ENCODE measurements at places on chromosomes 16 and 17.
A peak's percentile ranks its signal among the peaks of the same experiment; 100 is the strongest.

DNA sequence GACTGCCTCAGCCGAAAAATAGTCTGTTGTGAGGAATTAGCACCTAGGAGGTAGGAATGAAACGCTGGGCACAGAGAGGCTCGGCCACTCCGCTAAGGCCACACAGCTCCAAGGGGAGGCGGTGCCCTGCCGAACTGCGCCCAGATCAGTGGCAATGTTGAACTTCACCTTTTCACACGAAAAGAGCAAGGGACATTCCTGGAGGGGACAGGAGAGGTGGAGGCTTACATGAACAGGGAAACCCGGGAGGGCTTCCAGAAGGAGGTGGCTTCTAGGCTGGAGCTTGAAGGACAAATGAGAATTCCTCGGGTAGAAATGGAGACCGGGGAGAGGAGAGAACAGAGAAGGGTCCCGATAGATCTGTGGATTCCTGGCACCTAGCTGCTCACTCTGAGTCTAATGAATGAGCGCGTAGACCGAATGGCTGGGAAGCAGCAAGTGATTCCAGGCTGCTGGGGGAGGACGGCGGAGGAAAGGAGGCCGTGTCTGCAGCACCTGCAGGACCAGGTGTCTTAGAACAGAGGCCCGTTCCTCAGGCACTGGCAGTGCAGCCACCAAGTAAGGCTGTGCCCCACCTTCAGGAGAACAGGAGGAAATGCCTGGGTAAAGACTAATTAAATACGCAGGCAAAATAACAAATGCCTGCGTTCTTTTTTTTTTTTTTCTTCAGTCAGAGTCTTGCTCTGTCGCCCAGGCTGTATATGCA, 722 bp upstream of the SLC38A10 start:
- peak; percentile 46 for DNase-seq

GRCh38 chr17:11772031-11772430, 173.8 kb downstream of the DNAH9 start:
- DNase-seq: no peak

DNA sequence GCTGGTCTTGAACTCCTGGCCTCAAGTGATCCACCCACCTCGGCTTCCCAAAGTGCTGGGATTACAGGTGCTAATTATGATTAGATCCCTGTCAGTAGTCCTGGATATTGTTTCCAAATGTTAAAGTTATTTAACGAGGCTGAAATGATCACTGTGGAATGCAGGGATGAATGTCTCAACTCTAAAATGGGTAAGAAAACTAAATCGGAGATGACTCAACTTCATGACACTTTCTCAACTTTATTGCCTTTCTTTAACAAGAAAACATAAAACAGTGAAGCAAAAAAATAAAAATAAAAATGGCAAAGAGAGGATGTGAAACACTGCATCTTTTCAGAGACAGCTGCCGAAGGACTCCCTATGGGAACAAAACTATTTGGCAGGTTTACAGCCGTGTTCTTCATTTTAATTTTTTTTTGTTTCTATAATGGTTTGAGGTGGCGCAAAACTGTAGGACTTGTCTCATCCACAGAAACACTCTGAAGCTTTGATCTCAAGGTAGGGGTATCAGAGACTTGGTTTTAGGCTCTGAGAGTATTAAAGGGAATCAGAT, 382.0 kb downstream of the GRIN2A start:
- no peak for DNase-seq

DNA sequence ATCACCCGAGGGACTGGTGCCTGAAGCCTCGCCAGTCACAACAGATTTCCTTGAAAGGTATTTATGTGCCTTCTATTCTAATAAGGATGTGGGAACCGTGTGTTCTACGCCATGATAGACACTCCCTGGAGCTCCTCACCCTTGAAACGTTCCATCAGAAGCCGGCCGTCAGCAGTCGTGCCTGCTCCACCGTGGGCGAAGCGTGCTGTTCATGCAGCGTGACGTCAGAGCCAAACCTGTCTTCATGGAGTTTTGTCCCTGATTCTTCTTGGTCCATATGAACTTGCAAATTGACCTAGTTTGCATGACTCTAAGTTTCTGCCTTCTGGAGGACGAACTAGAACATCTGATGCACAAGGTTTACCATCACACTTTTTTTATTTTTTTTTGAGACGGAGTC, 4.5 kb upstream of the PPP1R27 start:
- DNase-seq: no peak

- peak; percentile 40 for DNase-seq
These were observed 1.6 kb downstream of the MYO1C start for GRCh38 chr17:1490643-1491442.

DNA sequence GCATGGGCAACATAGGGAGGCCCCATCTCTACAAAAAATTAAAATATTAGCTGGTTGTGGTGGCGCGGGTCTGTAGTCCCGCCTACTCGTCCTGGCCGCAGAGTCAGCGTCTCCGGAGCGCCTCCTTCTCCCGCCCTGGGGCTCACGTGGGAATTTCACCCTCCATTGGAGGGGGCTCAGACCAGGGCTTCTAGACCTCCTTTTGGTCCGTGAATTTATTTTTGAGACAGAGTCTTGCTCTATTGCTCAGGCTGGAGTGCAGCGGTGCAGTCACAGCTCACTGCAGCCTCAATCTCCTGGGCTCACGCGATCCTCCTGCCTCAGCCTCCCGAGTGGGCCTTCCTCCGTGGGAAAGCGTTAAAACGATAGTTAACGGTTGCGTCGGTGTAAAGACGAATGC, 394 bp upstream of the NME4 start:
- DNase-seq: peak; percentile 58

GRCh38 chr16:86277221-86277620, 233.1 kb upstream of the FOXF1 start:
- no peak for DNase-seq

DNA sequence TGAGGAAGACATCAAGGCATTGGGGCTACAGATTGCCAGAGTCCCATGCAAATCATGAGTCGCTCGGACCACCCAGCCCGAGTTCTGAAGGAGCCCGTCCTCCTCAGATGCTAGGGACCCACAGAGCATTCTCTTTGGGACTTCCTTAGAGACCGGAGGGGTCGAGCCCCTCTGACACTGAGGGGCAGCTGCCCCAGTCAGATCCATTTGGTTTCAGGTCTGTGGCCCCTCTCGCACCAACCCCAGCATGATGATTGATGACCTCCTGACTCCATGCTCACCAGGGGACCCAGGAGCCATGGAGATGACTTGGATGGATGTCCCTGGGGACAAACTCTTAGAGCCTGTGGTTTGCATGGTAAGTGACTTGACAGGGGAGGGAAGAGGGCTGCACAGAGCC, 8.0 kb downstream of the PDF start:
- no peak for DNase-seq

DNA sequence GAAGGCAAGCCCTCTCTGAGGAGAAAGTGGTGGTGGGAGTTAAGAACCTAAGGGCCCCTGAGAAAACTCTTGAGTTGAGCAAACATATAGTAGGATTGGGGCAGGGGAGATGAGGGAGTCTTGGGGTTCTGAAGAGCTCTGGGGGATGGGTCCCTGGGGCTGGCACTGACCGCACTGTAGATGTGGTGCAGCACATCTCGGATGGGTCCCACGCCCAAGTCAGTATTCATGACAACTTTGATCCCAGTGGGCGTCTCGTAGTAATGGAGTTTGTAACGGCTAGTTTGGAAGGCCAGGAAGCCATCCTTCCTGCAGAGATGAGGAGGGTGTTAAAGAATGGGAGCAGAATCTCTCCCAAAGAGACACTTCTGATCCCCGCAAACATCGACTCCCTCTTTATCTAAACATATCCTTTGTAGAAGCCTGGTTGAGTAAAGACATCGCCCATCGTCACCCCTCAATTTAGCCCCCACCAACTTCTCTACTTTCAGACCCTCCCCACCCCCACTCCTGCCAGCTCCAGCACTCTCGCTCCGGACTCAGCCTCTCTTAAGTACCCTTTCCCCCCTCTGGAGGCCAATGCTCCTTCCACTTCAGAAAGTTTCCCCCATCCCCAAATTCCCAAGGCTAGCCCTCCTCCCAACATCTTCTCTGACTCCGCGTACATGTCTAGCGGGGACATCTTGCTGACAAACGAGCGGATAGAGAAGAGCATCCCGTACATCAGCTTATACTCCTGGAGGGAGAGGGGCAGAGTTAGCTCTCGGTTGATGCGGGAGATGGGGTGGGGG, 710 bp downstream of the TRAPPC1 start:
- DNase-seq: no peak

DNA sequence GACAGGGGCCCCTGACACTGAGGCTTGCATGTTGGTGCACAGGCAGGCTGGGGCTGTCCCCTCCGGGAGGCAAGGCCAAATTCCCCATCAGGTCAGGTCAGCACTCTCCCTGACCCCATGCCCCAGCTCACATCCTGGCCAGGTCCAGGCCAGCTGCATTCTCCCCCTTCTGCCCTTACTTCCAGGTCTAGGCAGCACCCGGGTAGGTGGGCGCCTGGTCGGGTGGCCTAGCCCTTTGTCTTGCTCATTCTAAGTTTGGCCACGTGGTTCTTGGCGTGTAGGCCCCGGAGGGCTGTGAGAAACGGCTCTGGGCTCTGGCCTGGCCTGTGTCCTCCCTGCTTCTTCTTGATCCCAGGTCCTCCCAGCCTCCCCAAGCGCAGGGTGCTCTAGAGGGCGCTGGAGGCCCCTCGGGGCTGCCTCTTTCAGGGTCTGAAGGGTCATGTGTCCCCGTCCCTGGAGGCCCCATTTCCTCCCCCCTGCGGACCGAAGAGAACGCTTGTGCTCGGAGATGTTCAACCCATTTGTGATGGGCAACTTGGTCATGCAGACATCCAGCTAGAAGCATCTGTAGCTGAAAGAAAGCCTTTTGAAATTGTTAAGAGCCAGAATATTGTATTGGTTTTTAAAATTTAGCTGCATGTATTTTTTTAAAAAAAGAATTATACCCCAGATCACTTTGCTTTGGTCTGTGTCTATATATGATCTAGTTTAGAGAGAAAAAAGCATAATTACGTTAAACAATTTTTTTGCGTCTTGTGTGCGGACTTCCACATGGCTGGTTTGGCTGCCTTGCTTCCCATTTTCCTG, 6.7 kb downstream of the BAHCC1 start:
- DNase-seq: peak; percentile 74

DNA sequence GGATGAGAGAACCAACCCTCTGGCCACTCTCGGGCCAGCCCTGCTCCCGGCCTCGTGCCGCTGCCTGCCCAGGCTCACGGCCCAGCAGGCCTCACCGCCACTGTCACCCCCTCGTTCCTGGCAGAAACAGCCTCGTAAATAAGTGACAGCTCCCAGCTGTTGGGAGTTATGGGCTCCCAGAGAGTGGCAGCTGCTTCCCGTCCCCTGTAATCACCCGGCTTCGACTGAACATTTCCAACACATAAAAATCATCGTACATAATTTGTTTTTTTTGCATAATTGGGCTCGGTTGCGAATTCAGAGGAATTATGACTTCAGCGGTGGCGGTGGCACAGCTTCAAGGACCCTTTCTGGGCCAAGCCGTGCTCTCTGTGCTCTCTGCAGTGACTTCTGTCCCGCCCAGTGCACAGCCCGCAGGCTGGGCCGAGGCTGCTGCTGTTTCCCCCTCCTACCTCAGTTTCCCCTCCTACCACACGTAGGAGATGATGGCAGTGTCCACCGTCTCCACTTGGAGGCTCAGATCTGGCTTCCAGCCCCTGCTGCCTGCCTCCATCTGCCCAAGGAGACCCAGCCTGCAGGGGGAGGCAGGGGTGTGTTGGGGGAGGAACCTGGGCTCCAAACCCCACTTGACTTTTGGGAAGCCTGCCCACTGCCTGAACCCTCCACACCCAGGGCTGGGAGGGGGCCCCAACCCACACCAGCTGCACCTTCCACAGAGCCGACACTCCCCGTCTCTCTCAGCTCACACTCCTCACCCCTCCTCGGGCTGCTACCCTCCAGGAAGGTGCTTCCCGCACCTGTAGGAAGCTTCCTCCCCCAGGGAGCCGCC, 84.9 kb downstream of the RTN4RL1 start:
- DNase-seq: no peak

GRCh38 chr17:43931062-43931571, 11.2 kb downstream of the PPY start:
- DNase-seq: no peak

- peak; percentile 85 for DNase-seq
These were observed 1.4 kb downstream of the GOT2 start for GRCh38 chr16:58732545-58733247.

DNA sequence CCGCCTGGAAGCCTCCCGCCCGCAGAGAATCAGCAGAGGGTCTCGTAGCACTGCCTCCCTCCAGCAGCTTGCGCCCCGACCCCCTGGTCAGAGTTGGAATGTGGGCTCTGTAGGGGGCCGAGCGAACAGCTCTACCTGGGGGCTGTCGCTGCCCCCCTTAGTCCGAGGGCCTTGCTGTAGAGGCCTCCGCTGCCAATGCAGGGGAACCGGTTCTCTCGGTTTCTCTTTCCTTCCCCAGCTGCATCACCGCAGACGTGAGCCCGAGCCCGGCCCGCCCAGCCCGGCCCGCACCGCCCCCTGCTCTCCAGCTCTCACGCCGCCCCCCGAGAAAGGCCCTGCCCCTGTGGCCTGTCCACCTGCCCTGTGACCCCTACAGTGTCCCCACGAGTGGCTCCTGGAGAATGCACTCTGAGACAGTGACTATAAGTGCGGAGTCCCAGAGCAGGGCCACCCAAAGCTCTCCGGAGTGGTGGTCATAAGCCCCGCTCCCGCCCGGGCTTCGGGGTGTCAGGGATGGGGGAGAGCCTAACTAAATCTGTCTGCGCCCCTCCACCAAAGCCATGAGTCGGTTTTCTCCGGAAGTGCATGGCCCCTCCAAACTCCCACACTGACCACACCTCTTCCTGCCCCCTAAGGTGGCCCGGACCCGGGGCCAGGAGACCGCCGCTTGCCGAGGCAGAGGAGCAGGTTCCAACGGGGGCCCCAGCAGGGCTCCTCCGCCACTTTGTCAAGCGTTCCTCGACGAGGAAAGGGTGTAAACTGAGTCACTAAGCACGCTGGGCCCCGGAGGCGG, 1.7 kb downstream of the ARHGAP27 start:
- no peak for DNase-seq
